ENCODE measurements at places on chromosomes 3 and 15.

DNA sequence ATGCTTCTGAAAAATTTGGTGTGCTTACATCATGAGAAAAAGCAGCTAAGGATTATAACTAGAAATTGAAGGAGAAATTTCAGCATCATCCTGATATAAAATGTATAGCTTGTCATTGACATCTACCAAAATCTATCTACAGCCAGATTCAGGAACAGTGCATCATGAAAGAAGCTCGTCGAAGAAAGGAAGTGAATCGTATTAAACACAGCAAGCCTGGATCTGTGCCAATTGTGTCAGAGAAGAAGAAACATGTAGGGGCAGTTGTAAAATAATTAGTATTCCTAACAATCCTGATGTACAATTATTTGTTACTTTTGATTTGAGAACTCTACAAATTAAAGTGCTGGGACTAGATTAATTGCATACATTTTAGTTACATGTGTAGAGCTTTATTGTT is 37.2 kb downstream of the AP4E1 start:
- DNase-seq, result no peak

DNA sequence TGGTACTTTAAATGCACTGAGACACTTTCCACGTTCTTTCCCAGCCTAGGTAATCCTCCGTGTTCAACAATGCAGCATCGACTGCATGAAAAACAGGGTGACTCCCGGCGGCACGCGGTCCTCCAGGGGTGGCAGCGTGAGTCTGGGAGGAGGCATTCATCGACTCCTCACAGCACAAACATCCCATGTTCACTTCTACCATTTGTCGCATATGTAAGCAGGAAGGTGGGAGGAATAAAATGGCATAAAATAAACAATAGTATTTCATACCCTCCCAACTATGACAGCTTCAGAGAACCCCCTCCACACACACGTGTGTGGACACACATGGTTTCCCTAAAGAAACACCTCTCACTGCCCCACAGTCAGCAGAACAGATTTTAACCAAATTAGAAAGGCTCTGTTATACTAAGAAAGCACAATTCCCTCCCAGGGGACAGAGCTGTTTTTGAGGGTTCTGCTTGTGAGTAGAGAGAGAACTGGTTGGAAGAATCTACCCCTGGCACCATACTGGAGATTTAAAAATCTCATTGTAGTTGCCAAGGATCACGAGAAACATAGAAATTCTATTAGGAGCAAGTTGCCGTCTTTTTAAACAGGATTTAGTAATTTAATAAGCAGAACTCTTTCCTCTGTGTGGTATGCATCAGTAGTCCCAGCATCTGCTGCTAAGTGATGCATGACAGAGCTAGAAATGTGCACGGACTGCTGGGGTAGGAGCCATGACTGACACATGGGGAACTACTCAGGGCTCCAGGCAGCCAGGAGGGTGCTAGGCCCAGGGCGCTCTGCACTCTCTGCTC is 6.0 kb downstream of the FAM43A start:
- no peak for DNase-seq

GRCh38 chr3:141753399-141753798 is 9.8 kb upstream of the GRK7 start:
- DNase-seq, result no peak

DNA sequence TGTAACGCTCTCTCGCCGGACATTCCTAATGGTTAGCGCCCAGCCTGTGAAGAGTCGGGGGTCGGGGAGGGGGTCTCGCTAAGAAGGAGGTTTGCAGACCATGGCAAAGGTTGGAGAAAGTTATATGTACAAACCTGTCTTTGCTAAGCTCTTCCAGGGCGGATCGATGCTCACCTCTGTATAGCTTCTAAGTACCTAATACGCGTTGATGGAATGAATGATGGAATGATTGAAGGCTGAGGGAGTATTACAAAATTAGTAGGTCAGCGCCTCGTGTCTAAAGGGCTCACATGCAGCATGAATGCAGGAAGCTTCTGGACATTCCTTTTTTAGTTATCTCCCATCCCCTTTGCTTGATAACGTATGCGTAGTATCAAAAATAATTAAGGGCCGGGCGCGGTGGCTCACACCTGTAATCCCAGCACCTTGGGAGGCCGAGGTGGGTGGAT is 305 bp upstream of the KPNA1 start:
- no peak for DNase-seq

DNA sequence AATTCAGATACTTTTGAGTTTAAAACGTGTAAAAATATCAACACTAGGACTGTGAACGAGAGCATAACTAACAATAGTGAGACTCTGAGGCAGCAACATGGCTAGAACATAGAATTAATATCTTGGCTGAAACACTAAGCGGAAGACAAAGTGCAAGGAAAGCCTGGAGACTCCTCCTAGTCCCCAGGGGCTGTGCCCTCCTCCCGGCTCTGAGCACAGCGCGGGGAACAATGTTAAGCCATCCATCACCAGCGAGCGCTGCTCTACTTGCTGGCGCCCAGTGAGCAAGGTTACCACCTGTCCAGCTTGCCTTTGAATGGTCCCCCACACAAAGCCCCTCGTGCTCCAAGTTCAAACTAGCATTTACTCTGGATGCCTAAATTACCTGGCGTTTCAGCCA is 436.9 kb downstream of the FOXP1 start:
- no peak for DNase-seq

GRCh38 chr3:130941793-130942192 is 47.9 kb downstream of the ATP2C1 start:
- DNase-seq, result no peak

DNA sequence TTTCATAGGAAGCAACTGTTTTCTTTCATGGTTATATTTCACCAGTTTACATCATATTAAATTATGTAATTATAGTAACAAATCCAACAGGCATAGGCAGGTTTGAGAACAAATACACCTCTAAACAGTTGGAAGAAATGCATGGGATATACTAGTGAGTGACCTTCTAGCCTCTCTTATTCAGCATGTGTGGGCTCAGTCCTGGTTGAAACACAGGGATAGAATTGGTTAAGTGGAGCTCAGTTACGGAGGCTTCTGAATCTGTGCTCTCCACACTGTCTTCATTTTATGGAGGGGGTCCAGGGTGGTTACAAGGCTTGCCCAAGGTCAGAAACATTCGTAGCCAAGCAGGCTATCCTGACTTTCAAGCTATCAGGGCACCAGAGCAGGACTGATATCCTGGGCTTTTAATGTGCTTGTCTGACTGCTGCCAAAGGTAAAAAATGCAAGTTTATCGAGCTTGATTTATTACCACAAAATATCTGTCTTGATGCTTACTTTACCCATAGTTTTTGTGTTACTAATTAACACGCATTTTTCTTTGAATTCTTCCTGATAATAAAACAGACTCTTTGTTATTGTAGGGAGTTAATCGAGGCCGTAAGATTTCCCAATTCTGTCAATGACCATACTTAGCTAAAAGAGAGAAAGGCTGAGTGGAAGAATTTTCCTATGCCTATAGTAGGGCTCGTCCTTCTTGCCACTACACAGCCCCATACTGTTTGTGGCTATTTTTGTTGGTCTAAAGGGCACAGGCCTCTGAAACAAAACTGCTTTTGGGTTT is 89.6 kb downstream of the FILIP1L start:
- no peak for DNase-seq

DNA sequence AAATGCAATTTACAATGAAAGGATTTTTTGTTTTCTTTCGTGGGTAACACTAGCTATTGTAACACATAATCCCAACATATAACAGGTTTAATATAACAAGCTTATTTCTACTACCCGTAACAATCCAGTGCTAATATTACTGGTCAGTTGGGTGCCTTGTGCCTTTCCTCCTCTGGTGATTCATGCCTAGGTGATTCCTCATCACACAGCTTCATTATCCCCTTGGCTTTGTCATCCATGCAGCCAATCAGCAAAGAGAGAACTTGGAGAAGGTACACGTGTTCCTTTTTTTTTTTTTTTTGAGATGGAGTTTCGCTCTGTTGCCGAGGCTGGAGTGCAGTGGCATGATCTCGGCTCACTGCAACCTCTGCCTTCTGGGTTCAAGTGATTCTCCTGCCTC is 30.7 kb downstream of the CHST14 start:
- no peak for DNase-seq

- DNase-seq, result no peak
Observed at GRCh38 chr3:125266971-125267370, 54.4 kb upstream of the SLC12A8 start.

DNA sequence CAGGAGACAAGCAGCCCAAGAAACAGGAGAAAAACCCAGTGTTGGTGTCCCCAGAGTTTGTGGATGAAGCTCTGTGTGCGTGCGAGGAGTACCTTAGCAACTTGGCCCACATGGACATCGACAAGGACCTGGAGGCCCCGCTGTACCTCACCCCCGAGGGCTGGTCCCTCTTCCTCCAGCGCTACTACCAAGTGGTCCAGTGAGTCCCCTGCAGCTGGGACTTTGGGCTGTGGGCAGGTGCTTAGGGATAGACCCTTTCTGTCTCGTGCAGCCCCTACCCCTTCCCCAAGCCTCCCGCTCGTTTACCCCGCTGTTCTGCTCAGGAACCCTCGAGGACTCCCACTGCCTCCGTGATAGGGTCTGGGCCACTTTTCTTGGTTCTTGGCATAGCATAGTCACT is 10.5 kb downstream of the TTLL3 start:
- no peak for DNase-seq

- DNase-seq, result no peak
Observed at GRCh38 chr15:22992024-22992326, 11.8 kb upstream of the CYFIP1 start.

DNA sequence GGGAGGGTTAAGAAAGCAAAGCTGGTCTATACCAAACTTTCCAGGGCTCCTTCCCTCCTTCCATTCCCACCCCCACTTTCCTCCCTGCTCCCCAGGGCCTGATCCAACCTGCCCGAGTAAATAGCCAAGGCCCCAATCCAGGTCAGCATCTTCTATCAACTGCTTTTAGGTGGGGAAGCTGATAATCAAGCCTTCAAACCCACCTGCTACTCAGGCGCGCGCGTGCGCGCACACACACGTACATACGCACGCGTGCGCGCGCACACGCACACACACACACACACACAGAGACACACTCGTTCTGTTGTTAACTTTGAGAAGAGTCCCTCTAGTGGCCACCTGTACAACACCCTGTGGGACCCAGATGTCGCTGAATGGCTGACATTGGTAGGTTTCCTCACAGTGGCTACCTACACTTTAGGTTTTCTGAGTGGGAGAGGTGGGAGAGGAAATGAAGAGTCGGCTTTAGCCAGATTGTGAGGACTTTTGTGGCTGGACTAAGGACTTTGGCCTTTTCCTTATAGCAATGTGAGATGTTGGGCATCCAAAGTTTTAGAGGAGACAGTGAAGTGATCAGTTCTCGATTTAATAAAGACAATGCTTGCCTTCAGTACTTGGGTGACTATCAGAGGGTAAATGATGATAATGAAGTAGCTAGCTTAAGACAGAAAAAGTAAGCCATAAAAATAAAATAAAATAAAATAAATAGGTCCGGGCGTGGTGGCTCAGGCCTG is 179.9 kb upstream of the C2CD4B start:
- DNase-seq, result no peak

- no peak for DNase-seq
Observed at GRCh38 chr3:62103531-62103930, 269.8 kb downstream of the FEZF2 start.

GRCh38 chr3:4985330-4986174 is 6.3 kb downstream of the BHLHE40 start:
- no peak for DNase-seq

DNA sequence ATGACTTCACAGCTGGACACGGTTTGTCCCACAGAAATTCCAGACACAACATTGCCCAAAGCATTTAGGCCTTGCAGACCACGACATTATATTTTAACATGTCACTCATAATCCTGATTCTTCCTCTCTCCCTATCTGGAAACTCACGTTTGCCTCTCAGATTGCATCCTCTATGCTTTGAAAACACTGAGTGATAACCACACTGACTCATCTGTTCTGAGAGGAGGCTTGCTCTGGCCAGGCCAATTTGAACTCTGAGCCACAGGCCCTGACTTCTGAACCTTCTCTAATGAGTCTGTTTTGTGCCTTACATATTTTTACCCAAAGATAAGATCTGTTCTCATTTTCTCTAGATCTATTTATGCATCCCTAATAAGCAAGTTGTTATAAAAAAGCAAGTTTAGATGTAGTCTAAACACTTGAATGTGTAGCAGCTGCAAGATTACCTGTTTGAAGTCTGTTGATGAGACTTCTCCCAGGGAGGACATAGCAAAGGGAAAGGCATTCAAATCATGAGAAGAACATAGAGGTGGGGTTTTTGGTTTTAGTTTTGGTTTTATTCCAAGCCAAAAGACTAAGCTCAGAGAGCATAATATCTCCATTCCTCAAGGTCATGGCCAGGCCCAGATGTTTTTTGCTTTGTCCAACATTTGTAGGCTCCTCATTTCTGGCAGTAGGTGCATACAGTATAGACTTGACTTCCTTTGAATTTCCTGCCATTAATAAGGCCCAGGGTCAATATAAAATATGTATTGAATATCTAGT is 234.4 kb upstream of the LRTM1 start:
- DNase-seq, result no peak

DNA sequence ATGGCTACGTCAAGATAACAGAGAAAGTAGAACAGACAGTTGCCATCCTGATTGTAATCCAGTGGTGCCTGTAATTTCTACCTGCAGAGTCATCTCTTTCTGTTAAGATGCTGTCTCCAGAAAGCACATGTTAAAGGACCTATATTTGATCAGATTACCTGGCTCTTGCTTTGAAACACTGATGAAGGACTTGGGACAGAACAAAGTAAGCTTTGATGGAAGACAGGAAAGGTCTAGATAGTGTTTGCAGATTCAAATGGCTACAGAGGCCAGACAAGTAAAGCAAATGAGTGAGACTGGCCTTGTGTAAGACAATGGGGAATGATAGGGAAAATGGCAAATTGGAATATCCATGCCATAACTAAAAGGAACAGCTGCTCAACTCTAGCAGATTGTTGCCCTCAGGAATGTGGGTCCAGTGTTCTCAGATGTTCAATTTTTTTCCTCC is 1.8 kb upstream of the GSK3B start:
- DNase-seq, result no peak

DNA sequence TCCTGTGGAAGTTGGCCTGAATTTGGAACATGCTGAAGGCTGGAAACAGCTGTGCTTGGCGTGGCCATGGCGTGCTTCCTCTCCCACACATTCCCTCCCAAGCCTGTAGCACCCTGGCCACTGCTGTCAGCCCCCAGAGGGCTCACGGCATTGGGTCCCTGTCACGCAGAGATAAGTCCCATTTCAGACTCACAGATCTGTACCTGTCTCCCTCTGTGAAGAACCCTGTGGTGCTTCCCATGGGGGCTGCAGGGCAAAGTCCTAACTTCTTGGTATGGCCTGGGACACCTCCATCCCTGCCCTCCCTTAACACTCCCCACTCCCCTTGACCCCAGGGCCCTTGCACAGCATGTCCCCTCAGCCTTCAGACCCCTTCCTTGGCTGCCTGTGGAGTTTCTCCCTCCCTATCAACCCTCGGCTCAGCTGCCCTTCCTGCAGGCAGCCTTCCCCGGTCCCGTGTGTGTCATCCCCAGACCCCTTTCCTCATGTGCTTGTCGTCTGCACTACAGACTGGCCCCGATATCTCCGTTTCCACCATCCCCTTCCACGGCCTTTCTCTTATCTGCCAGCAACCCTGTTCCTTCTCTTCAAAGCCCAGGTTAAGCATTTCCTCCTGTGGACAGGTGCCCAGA is 28.6 kb downstream of the ABTB1 start:
- DNase-seq, result no peak

Measured in DMS153 (cell line).